Panc1 (cell line): ENCODE measurements at places on chromosomes 3 and 15. TPM values are rescaled to one million over a fixed set of nuclear protein-coding genes. Genes with fewer than 3 reads are reported as not detected.
A peak's percentile ranks its signal among the peaks of the same experiment; 100 is the strongest.

DNA sequence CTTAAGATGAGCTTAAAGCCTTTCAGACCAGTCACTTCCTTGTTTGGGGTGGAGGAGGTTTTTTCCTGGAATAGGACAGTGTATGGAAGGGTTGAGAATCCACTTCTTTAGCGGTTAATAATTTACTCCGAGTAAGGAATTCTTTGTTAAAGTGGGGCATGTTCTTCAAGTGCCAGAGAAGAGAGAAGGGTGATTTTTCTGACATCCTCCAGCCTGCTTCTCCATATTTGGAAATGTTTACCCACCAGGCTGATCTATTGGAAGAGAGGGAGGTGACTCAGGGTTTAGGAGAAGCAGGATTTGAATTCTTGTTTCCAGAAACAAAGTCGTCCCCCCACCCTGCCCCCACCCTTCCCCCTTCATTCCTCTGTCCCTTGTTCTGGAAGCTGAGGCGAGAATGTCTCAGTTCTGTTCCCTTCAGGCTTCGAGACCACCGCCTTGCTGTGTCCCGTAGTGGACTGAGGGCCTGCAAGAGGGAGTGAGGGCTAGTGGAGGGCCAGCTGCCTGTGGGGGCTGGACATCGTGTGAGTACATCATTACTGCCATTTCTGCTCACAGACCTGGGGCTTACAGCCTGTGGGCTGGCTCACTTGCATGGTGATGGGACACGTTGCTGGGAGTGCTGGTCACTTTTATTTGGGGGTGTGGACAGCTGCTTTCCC lies 58.5 kb downstream of the LPP start:
- H3K27me3 ChIP-seq: no peaks in the 10 kb centered on the region
- no peaks in the 10 kb centered on the region for H3K4me1 ChIP-seq
- no peak overlapping the region for H3K27ac ChIP-seq
- H3K36me3 ChIP-seq: no peaks in the 10 kb centered on the region

DNA sequence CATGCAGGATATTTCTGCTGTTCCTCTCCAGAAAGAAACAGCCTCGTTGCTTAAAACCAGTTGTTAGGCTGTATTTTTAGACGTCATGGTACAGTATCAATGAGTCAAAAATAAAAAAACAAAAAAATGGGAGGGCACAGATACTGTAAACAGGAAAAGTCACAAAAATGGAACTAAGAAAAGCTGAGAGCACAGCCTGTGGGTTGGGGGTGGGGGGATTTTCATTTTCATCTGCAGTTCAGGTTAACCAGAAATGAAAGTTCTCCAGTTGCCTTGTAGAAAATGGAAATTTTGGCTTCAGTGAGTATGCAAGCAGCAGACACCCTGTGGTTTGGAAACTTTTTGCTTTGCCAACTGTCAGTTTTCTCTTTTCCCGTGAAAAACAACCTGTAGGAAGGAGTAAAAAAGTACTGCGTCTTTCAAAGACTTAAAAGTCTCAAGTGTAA lies 59.0 kb downstream of the FRMD4B start:
- DNase-seq: no peak
- H3K27ac ChIP-seq: no peak overlapping the region
- H3K36me3 ChIP-seq: no peaks in the 10 kb centered on the region

DNA sequence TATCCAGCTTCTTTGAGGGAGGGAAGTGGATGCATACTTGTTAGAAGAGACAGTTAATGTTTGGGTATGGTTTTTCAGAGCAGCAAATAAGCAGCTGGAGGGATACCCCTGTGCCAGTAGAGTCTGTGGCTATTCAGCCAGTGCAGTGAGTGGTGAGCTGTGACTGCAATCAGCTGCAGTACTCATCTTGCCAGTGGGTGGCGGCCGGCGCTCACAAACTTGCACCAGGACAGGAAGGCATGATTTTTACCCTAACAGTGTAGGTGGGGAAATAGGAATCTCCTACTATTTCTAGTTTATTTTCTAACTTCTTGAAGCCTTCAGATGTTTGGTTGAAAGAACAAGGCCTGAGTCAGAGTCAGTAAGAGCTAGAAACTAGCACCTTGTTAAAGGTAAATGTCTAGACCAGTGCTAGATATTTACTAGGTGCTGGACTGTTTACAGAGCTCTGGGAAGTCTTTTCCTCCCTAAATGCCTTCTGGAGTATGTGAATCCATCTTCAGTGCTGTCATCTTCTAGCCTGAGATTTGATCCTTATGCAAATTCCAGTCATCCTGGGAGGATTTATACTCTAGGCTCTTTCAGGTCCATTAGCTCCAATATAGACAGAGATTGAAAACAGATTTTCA lies 23.6 kb downstream of the TIMP4 start:
- H3K36me3 ChIP-seq: no peaks in the 10 kb centered on the region
- H3K27me3 ChIP-seq: no peaks in the 10 kb centered on the region
- H3K4me3 ChIP-seq: no peak overlapping the region
- peak overlapping the region; percentile 61; the same call in 1 of the 2 replicates for H3K27ac ChIP-seq
- peaks cover 5% of the 10 kb centered on the region; the same call in 1 of the 2 replicates for H3K4me1 ChIP-seq

DNA sequence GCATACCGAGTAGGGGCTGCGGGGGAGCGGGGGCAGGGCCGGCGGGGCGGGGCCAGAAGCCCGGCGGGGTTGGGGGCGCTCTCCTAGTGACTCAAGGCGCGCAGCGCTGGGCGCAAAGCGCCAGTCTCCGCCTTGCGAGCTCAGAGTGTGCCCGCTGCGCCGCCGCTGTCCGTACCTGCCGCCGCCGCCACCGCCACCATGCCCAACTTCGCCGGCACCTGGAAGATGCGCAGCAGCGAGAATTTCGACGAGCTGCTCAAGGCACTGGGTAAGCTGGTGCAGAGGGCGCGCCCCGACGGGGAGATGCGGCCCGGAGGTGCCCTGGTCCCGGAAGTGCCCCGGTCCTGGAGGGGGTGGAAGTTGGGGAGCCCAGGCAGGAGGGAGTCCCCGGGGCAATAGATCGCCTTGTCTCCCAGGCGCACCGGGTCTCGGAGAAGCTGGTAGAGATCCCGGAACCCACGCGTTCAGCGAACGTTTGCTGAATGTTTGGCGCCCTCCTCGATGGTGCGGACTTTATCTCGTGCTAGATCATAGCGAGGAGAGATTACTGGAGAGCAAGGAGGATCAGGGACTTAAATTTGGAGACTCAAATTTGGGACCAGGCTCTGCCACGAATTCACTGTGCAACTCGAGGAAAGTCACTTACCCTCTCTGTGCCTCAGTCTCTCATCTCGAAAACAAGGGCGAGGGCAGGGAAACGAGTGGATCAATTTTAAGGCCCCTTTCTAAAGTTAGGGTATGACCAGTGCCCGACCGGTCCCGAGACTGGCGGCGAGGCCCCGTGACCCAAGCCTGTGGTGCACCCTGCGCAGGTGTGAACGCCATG lies at the start of gene CRABP1:
CRABP1 (plus strand) TSS at position 123 of the 826 bp plus-strand sequence; CDS start at position 199, 76 bp downstream.
- no peak for DNase-seq
- no peak within 1 kb of the TSS for H3K27ac ChIP-seq
- no peaks in the 10 kb centered on the region for H3K36me3 ChIP-seq
- peaks cover 5% of the 10 kb centered on the region; the same call in 1 of the 2 replicates for H3K4me1 ChIP-seq
- peaks cover 15% of the 10 kb centered on the region for H3K27me3 ChIP-seq

The ALG1L2 gene
- 0.33 TPM for total RNA-seq

The PSMD6 gene
- total RNA-seq: 55.6 TPM

The CHRNA7 gene
- 3.3 TPM for total RNA-seq

The PXYLP1 gene
- 1.4 TPM for total RNA-seq

The GPR149 gene
- not detected for total RNA-seq

The TMCO5A gene
- not detected for total RNA-seq

The DUOXA2 gene
- total RNA-seq: not detected

DNA sequence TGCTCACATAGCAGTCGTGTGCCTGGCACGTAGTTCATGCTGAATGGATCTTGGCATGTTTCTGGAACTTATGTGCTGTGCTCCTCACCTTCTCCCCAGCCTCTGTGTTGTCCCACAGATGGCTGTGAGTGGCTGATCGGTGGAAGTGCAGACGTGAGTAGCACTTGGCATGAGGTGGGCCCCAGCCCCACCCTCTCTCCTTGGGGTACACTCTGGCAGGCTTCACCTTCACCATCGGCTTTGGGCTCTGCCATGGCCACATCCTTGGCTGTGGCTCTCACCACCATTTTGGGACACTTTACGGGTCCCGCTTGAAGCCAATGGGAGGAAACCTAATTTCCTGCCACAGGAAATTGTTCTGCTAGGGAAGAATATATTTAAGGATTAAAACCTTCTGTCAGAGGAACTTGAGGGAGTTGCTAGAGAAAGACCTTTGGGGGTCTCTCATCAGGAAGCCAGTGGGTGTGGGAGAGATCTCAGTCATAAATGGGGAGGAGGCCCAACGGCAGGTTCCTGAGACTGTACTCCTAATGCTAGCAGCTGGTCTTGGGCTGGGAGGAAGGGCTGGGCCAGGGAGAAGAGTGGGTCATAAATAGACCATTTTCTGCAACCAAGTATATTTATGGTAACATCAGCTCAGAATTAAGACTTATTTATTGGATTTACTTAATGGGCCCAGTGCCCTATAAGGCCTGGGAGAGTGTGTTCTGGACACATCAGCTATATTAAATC lies 92.3 kb downstream of the SMAD3 start:
- H3K27me3 ChIP-seq: no peaks in the 10 kb centered on the region
- no peak overlapping the region for H3K4me3 ChIP-seq
- peaks cover 22% of the 10 kb centered on the region; the same call in 1 of the 2 replicates for H3K36me3 ChIP-seq
- DNase-seq: no peak
- peak overlapping the region; percentile 94 for H3K27ac ChIP-seq
- H3K4me1 ChIP-seq: peaks cover 94% of the 10 kb centered on the region

The CPLX3 gene
- total RNA-seq: not detected

- no peaks in the 10 kb centered on the region for H3K27me3 ChIP-seq
- no peak overlapping the region for H3K4me3 ChIP-seq
- DNase-seq: no peak
- no peaks in the 10 kb centered on the region for H3K36me3 ChIP-seq
- H3K4me1 ChIP-seq: peaks cover 35% of the 10 kb centered on the region; the same call in 1 of the 2 replicates
Observed at GRCh38 chr15:41966414-41966812, 5.9 kb downstream of the EHD4 start.

DNA sequence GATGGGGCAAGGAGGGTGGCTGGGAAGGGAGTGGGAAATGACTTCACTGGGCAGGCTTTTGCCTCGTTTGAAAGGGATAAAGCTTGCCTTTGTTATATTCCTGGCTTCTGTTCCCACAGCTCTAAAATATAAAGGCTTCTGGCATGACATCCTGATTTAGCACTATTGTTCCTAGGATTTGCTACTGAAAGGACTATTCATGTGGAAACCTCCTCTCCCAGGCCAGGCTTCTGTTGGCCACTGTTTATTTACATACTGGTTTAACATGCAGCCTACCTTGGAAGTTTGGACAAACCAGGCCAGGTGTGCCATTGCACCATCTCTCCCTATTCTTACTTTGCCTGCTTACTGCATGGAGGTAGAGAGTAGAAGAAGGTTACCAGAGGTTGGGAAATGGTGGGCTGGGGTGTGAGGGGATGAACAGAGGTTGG lies 2.4 kb upstream of the LMCD1 start:
- no peak overlapping the region for H3K27ac ChIP-seq
- no peak overlapping the region for H3K4me3 ChIP-seq
- H3K27me3 ChIP-seq: no peaks in the 10 kb centered on the region
- peaks cover 31% of the 10 kb centered on the region for H3K4me1 ChIP-seq

DNA sequence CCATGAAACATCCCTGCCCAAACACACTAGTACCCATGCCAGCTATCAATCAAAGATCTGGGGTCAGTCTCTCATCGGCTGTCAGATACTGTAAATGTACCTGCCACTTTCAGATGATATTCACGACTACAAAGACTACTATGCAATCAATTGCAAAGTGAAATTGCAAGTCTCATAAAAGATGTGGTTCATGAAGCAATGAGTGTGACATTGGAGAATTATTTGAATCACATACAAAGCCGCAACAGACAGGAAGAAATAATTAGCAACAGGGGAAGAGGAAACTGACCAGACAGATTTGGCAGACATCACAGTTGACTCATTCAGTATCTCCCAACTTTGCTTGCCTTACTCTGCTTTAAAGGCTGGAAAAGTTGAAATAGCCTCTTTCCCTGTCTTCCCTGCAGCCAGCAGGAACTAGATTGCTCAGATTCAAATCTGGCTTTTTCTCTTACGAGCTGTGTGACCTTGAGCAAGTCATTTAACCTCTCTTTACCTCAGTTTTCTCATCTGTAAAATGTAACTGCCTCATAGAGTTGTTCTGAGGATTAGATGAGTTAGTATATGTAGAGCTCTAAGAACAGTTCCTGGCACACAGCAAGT lies 95.7 kb upstream of the C3orf80 start:
- no peak overlapping the region for H3K4me3 ChIP-seq
- H3K27me3 ChIP-seq: no peaks in the 10 kb centered on the region; the same call in 1 of the 2 replicates
- 0 out of 2 replicates have a peak, but pooled peaks cover 4% of the 10 kb centered on the region for H3K4me1 ChIP-seq
- peak; percentile 68 for DNase-seq
- no peak overlapping the region for H3K27ac ChIP-seq
- no peaks in the 10 kb centered on the region for H3K36me3 ChIP-seq

DNA sequence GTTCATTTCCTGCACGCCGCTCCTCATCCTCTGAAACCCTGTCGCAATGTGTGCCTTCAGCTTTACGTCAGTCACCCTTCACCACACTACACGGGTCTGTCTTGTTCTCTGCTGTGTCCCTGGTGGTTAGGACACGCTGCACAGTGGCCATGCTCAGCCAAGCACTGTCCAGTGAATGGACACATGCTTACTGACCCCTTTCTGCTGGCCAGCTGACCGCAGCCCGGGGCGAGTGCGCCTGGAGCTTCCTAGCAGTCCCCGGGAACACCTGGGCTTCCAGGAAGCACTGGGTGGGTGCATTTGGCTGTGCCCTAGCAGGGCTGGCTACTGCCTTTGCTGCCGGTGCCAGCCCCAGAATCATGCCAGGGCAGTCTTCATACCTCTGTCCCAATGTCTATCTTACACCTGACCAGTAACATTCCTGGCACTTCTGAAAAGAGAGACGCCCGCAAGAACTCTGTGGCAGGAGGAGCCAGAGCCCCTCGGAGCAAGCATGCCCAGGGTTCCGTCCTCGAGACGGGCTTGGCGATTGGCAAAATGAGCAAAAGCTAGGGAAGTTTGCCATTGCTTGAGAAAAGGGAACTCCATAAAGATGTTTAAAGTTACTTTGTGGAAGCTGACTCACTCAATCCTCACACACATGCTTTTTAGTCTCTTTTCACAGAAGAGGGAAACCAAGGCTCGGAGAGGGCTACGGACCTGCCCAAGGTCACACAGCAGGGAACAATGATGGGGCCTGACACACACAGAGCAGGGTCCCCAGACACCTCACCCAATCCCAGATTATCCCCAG lies 15.7 kb upstream of the ZXDC start:
- H3K4me3 ChIP-seq: no peak overlapping the region
- H3K4me1 ChIP-seq: peaks cover 3% of the 10 kb centered on the region; the same call in 1 of the 2 replicates
- no peak overlapping the region for H3K27ac ChIP-seq
- no peak for DNase-seq
- no peaks in the 10 kb centered on the region for H3K27me3 ChIP-seq

- H3K27me3 ChIP-seq: peaks cover 22% of the 10 kb centered on the region
- no peak for DNase-seq
- H3K4me3 ChIP-seq: no peak overlapping the region
- H3K36me3 ChIP-seq: no peaks in the 10 kb centered on the region
Observed at GRCh38 chr15:37112171-37112570, 11.8 kb upstream of the MEIS2 start.

- no peaks in the 10 kb centered on the region for H3K4me1 ChIP-seq
- H3K36me3 ChIP-seq: no peaks in the 10 kb centered on the region
- no peak for DNase-seq
- H3K27ac ChIP-seq: no peak overlapping the region
- H3K27me3 ChIP-seq: no peaks in the 10 kb centered on the region
Observed at GRCh38 chr3:47850564-47851410, 47.8 kb downstream of the DHX30 start.

The CTXN2 gene
- total RNA-seq: 0.05 TPM
